ENCODE measurements at places on chromosomes 1 and 21. TPM values are rescaled to one million over a fixed set of nuclear protein-coding genes. Genes with fewer than 3 reads are reported as not detected.
A peak's percentile ranks its signal among the peaks of the same experiment; 100 is the strongest.

- H3K36me3 ChIP-seq = no peaks in the 10 kb centered on the region
- H3K27me3 ChIP-seq = no peaks in the 10 kb centered on the region
- H3K4me1 ChIP-seq = no peaks in the 10 kb centered on the region
- H3K27ac ChIP-seq = no peak overlapping the region
- DNase-seq = no peak
Observed at GRCh38 chr1:5390504-5390903, 601.7 kb downstream of the NPHP4 start.

GRCh38 chr1:66951513-66951912 lies 26.7 kb downstream of the MIER1 start:
- peaks cover 55% of the 10 kb centered on the region for H3K36me3 ChIP-seq
- peak overlapping the region; percentile 40 for H3K27ac ChIP-seq
- no peak for DNase-seq
- peaks cover 16% of the 10 kb centered on the region for H3K4me1 ChIP-seq
- H3K4me3 ChIP-seq = no peak overlapping the region

DNA sequence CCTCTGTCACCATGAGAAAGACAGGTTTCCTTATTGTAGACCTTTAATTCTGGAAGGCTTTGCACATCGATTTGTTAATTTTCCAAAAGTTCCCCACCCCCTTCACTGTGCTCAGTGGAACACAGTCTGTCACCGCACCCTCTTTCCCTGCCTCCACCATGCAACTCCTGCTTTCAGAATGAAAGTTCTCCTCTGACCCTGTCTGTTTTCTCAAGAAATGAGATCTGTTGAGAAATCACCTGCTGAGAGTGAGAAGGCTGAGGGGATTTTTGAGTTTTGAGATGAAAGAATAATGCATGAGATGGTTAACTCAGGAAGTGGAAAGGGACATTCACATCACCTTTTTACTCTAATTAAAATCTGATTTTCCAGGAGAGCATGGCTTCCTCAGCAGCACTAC lies 99.6 kb downstream of the CYYR1 start:
- H3K27ac ChIP-seq = no peak overlapping the region
- H3K4me1 ChIP-seq = peaks cover 1% of the 10 kb centered on the region
- no peaks in the 10 kb centered on the region for H3K27me3 ChIP-seq
- peaks cover 2% of the 10 kb centered on the region for H3K36me3 ChIP-seq
- H3K4me3 ChIP-seq = no peak overlapping the region

DNA sequence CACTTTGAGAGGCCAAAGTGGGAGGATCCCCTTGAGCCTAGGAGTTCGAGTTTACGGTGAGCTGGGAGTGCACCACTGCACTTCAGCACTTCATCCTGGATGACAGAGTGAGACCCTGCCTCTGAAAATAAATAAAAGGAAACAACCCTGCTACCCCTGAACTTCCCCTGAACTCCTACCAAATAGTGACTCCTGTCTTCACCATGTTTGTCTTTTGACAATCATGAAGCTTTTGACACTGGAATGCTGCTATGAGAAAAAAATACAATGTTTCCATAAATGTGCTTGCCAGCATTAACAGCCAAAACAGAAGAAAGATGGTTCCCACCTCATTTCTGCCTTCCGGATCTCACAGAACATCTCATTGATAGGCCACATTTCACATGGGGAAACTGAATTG lies 10.4 kb downstream of the ZBTB8A start:
- no peak for DNase-seq
- no peaks in the 10 kb centered on the region for H3K27me3 ChIP-seq
- H3K4me1 ChIP-seq = peaks cover 8% of the 10 kb centered on the region
- H3K4me3 ChIP-seq = no peak overlapping the region

DNA sequence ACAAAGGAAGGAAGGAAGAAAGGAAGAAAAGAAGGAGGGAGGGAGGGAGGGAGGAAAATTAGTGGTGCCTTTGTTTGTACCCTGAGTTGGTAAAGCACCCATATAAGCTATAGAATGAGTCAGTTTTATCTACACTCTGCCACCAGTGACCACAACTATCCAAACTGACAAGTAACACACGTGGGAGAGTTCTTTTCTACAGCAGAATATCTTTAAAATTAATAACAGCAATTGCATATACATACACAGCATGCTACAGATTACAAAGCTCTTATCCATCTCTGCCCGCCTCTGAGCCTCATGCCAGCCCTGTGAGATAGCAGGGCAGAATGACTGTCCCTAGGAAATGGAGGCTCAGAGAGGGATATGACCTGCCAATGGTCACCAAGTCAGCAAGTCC lies 20.3 kb downstream of the CDCP2 start:
- no peaks in the 10 kb centered on the region for H3K36me3 ChIP-seq
- no peak overlapping the region for H3K27ac ChIP-seq
- no peak for DNase-seq
- H3K27me3 ChIP-seq = peaks cover 20% of the 10 kb centered on the region
- no peak overlapping the region for H3K4me3 ChIP-seq

GRCh38 chr1:181064011-181064623 lies 24.4 kb upstream of the IER5 start:
- no peak overlapping the region for H3K4me3 ChIP-seq
- DNase-seq = no peak
- H3K27ac ChIP-seq = no peak overlapping the region
- H3K36me3 ChIP-seq = no peaks in the 10 kb centered on the region
- H3K27me3 ChIP-seq = no peaks in the 10 kb centered on the region

GRCh38 chr1:24875991-24876506 lies 54.0 kb downstream of the RUNX3 start:
- H3K4me1 ChIP-seq = peaks cover 4% of the 10 kb centered on the region
- DNase-seq = no peak
- peaks cover 18% of the 10 kb centered on the region for H3K27me3 ChIP-seq
- H3K36me3 ChIP-seq = no peaks in the 10 kb centered on the region

DNA sequence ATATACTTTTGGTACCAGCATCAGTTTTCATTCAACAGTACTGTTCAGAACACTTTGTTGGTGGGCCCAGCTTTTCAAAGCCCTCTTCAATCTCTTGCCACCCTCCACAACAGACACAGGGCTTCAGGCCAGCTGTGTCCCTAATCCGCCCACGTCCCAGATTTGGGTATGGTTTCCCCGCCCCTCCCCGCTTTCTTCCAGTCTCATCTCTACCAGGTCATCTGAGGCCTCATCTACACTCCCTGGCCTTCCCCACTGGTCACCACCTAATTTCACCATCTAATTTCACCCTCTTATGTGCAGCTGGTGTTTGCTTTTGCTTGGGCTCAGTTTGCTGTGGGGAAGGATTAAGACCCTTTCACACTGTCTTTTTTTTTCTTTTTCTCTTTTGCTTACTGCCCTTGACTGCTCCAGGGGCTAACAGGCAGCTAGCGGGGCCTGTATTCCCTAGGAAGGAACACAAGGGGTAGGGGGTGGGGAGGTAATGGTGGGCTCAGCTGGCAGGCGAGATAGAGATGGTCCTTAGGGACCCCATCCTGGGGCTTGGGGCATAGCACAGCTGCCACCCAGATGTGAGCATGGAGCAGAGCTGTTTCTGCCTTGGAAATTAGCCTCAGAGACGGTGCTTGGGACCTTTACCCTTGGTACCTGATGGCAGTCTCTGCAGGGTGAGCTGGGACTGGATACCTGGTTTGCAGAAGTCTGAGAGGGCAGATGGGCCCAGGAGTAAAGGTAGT lies 3.8 kb upstream of the EPB41 start:
- no peak overlapping the region for H3K27ac ChIP-seq
- H3K4me1 ChIP-seq = peaks cover 10% of the 10 kb centered on the region
- no peaks in the 10 kb centered on the region for H3K27me3 ChIP-seq
- H3K4me3 ChIP-seq = no peak overlapping the region

- H3K36me3 ChIP-seq = no peaks in the 10 kb centered on the region
- H3K27me3 ChIP-seq = peaks cover 5% of the 10 kb centered on the region
- no peak overlapping the region for H3K27ac ChIP-seq
Observed at GRCh38 chr1:222048094-222048595, 306.3 kb upstream of the DUSP10 start.

The RCC1 gene
- 25.0 TPM for total RNA-seq

GRCh38 chr1:70458131-70458530 lies 47.1 kb downstream of the CTH start:
- no peak overlapping the region for H3K4me3 ChIP-seq
- peaks cover 3% of the 10 kb centered on the region for H3K27me3 ChIP-seq
- peaks cover 6% of the 10 kb centered on the region for H3K4me1 ChIP-seq
- no peaks in the 10 kb centered on the region for H3K36me3 ChIP-seq
- H3K27ac ChIP-seq = no peak overlapping the region

DNA sequence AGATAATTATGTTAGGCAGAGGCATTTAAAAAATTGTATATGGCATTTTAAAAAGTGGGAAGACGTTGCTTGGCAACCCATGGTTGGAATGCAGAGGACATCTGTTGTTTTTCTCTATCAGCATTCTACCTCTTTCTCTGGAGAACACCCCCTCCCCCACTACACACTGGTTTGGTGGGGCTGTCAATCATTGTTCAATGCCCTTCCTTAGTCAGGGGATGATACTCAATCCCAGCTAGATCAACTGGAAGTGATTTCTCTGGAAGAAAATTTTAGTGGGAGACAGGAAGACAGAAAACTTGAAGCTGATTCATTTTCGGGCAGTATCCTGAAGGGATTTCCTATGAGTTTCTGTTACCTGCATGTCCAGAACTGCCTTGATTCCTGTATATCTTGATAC lies 35.7 kb upstream of the CAP1 start:
- H3K27me3 ChIP-seq = peaks cover 28% of the 10 kb centered on the region
- no peak overlapping the region for H3K27ac ChIP-seq
- H3K36me3 ChIP-seq = no peaks in the 10 kb centered on the region

- DNase-seq = peak; percentile 77
- H3K4me3 ChIP-seq = no peak overlapping the region
- no peaks in the 10 kb centered on the region for H3K4me1 ChIP-seq
- H3K27ac ChIP-seq = no peak overlapping the region
Observed at GRCh38 chr1:117672756-117673155, 66.9 kb downstream of the TENT5C start.

The IL10 gene
- total RNA-seq = not detected

DNA sequence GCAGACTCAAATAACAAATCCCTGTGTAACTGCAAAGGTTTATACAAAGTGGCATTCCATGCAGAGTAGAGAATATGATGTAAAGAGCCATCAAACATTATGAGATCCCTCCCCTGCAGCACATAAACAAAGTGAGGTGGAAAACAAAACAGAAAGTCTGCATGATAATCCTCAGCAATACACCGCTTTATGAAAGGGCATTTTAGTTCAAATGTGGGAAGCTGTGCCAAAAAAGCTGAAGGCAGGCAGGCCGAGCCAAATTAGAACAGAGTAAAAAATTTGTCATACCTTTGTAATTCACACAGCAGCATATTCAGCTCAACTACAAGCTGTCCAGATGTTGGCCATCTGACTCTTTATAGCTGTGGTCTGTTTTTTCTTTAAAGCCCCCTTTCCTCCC lies 113.5 kb downstream of the LHX9 start:
- DNase-seq = no peak
- H3K4me3 ChIP-seq = no peak overlapping the region
- peaks cover 6% of the 10 kb centered on the region for H3K4me1 ChIP-seq
- H3K27me3 ChIP-seq = no peaks in the 10 kb centered on the region

DNA sequence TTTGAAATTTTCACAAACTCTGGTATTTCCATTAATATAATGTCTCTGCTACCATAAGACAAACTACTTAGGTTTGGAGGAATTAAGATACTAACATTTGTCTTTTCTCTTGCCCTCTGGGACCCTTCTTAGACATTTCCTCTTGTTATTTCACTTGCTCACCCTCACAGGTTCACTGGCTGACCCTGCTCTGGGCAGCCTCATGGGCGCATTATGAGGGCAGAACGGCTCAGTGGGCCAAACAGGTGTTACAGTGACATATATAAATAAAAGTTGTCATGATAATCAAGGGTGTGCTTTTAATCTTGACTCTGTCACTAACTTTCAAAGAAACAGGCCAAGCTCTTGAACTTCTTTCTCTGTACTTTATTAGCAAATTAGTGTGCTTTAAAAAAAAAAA lies 46.5 kb downstream of the ZNHIT6 start:
- no peak overlapping the region for H3K27ac ChIP-seq
- H3K36me3 ChIP-seq = peaks cover 14% of the 10 kb centered on the region
- H3K4me1 ChIP-seq = peaks cover 15% of the 10 kb centered on the region
- H3K4me3 ChIP-seq = no peak overlapping the region
- H3K27me3 ChIP-seq = no peaks in the 10 kb centered on the region

The MYBPH gene
- total RNA-seq = not detected

- H3K4me3 ChIP-seq = no peak overlapping the region
- H3K27ac ChIP-seq = no peak overlapping the region
- H3K27me3 ChIP-seq = peaks cover 2% of the 10 kb centered on the region
- no peak for DNase-seq
- no peaks in the 10 kb centered on the region for H3K36me3 ChIP-seq
Observed at GRCh38 chr1:57061369-57061768, 95.6 kb upstream of the C8B start.

DNA sequence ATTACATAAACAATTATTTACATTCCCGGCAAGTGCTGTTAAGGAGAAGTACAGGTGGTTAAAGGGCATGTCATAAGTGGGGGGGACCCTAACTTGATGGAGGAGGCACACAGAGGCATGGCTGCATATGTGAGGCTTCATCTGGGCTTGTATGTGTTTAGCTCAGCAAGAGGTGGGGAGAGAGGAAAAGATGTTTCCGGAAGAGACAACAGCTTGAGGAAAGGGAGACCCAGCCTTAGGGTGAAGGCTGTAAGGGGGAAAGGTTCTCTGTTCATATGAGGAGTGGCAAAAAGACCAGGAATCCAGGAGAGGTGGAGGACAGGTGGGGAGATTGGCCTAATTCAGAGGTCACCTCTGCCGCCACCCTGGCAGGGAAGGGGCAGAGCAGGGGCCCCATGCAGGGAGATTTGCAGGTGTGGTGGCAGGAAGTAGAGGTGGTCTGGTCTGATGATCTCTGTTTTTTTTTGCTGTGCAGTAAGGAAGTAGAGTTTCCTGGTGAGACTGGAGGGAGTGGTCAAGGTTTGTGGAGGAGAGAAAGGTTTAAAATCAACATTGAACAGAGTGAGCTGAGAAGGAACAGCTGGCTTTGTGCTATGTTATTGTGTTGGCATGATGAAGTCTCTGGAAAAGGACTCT lies 9.0 kb downstream of the TRAF5 start:
- peaks cover 64% of the 10 kb centered on the region for H3K4me1 ChIP-seq
- H3K4me3 ChIP-seq = no peak overlapping the region
- no peak for DNase-seq
- H3K36me3 ChIP-seq = peaks cover 7% of the 10 kb centered on the region
- no peaks in the 10 kb centered on the region for H3K27me3 ChIP-seq

DNA sequence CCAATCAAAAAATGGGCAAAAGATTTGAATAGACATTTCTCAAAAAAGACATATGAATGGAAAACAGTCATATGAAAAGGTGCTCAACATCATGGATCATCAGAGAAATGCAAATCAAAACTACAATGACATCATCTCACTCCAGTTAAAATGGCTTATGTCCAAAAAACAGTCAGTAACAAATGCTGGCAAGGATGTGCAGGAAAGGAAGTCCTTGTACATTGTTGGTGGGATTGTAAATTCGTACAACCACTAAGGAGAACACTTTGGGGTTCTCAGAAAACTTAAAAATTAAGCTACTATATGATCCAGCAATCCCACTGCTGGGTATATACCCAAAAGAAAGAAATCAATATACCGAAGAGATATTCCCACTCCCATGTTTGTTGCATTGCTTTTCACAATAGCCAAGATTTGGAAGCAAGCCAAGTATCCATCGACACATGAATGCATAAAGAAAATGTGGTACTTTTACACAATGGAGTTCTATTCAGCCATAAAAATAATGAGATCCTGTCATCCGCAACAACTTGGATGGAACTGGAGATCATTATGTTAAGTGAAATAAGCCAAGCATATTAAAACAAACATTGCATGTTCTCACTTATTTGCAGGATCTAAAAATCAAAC lies 17.9 kb downstream of the GBP5 start:
- H3K36me3 ChIP-seq = no peaks in the 10 kb centered on the region
- no peaks in the 10 kb centered on the region for H3K4me1 ChIP-seq
- H3K27me3 ChIP-seq = peaks cover 3% of the 10 kb centered on the region
- no peak overlapping the region for H3K4me3 ChIP-seq
- H3K27ac ChIP-seq = no peak overlapping the region

GRCh38 chr21:41254090-41254700 lies 62.4 kb upstream of the FAM3B start:
- H3K4me1 ChIP-seq = peaks cover 10% of the 10 kb centered on the region
- H3K27ac ChIP-seq = no peak overlapping the region
- peaks cover 68% of the 10 kb centered on the region for H3K36me3 ChIP-seq
